Esophagus squamous epithelium (tissue), 5 donors: ENCODE measurements at places on chromosomes 11 and 22.

DNA sequence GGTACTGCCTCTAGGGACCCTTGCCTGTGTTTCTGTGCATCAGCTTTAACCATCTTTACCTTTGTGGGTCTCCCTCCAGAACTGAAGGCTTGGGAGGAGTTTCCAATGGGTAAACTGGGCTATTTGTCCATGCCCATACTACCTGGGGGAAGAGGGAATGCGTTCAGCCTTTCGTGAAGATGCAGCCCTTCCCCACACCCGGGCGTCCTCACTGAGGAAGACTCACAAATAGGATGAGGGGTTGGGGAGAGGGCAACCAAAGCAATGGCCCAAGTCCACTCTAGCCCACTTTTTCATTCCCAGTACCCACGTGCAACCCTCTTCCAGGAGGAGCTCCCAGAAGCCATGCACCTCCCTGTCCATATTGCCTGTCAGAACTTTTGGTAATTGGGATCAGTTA, 61.8 kb upstream of the ADA2 start:
- DNase-seq: no peak

DNA sequence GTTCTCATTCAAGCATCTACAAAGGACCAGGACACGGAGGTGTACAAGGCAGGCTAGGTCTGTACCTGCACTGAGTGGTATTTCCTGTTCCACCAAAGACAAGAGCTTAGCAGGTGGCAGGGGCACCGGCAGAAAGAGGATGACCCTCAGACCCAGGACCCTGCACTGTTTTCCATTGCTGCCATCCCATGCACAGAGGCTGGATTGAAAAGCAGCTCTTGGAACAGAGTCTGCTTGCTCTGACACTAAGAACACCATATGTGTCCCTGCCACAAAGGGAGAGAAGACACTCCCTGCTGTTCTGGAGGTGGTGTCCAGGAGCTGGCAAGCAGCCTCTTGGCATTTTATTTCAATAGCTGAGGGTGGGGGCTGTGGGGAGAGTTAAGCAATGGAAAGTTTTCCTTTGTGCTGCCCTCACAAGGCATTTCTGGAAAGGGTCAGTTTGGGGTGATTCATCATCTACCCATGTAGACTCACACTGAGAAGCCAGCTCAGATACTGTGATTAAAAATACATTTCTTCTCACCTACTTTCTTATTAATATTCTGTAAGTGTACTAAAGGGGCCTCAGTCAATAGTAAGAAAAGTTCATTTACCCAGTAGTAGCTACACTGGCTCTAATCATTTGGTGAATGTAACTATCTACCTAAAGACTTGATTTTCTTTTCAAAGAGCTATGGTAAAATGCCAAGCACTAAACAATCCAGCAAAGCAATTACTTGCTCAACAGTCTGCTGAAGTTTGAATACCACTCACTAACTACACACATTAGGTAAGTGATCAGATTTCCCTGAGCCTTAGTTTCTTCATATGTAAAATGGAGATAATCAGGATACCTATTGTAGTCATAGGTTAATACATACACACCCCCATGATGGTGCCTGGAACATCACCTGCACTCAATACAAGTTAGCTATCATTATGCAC, 55.2 kb downstream of the SLC1A2 start:
- no peak for DNase-seq

GRCh38 chr11:8328848-8329330, 65.2 kb upstream of the LMO1 start:
- no peak for DNase-seq

DNA sequence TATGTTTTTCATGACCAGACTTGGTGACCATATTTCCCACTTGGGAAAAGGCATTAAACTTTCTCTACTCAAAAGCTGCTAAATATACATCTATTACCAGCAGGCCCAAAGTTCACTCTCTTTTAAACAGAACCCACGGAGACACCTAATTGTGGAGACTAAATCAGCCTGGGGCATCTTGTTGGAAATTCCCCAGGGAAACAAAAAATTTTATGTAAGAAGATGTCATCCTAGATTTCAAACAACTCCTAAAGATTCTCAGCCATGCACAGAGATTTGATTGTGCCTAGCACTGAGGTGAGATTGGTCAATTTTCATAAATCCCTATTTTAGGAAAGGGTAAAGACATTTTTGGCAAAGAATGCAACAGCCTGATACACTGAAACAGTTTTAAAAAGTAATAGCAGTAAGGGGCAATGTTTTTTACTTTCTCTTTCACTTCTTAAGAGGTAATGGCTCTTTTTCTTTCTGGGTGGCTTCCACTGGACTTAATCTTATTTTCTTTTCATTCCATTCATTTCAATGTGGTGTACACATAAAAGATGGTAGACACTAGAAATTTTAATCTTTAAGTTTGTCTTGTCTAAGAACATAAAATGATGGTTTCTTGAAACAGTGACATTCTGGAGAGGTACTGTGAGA, 9.6 kb downstream of the OR52N2 start:
- no peak for DNase-seq

- DNase-seq: no peak
Measured at GRCh38 chr22:19974268-19974861, 32.7 kb upstream of the TXNRD2 start.

- no peak for DNase-seq
Measured at GRCh38 chr11:111476366-111476765, 35.8 kb downstream of the BTG4 start.

DNA sequence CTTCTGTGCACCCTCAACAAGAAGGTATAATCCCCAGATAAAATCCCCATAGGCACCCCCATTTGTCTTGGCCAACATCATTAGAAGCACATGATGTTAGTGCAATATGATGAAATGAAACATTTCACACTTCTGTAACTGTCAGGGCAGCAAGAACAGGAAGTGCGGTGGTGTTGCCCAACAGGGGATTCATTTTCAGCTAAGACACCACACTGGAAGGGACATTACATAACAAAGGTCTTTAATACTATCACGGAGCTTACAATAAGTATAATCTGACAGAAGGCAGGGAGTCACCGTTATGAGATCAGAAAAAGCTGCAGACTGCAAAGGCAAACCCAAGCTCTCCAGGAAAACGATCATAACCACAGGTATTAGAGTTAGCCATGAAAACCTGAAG, 2.0 kb downstream of the OR52W1 start:
- DNase-seq: no peak

GRCh38 chr11:69666752-69667536, 8.2 kb downstream of the LTO1 start:
- no peak for DNase-seq

GRCh38 chr11:26017903-26018302, 314.0 kb upstream of the ANO3 start:
- no peak for DNase-seq

- no peak for DNase-seq
Measured at GRCh38 chr11:47377571-47378009, 757 bp downstream of the SPI1 start.

- no peak for DNase-seq
Measured at GRCh38 chr11:74925281-74925680, 23.6 kb downstream of the XRRA1 start.

- no peak for DNase-seq
Measured at GRCh38 chr11:94705419-94705818, 62.7 kb upstream of the AMOTL1 start.

DNA sequence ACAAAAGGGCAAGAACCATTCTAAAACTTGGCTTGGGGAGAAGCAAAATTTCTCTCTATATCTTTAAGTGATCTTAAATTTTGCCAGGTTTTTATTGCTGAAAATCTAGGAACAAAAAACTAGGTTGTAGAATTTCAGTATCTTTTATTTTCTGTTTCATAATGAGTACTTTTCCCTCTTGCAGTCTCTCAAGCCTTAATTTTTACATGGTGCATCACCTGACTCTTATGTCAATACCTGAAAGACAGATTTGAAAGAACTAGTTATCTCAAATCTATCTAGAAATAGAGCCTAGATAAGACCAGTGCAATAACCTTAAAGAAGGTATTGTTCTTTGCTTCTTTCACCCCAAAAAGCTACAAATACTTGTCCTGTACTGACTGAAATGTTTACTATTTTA, 122.1 kb downstream of the TRIM44 start:
- no peak for DNase-seq

- DNase-seq: no peak
Measured at GRCh38 chr11:36313750-36314433, 17.8 kb downstream of the PRR5L start.

GRCh38 chr22:40889116-40889515, 27.2 kb upstream of the DNAJB7 start:
- no peak for DNase-seq

GRCh38 chr11:30424321-30424720, 101.4 kb downstream of the ARL14EP start:
- no peak for DNase-seq

GRCh38 chr11:64437426-64437825, 78.5 kb downstream of the RPS6KA4 start:
- DNase-seq: no peak

DNA sequence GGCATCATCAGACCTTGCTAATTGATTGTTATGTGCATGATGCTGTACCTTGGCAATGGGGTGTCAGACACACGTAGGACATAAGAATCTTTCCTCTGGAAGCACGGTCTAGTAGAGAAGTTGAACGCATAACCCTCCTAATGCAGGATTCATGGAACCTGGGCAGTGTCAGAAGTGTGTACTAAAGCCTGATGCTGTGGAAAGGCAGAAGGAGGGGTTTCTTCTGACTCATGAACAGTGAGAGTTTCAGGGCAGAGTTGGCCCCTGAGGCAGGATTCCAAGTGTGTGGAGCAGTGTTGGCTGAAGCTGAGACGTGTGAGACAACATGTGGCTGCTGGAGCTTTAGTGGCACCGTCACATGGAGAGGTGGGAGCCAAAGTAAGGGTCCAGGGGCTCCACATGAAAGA, 3.5 kb downstream of the PANX1 start:
- DNase-seq: no peak

DNA sequence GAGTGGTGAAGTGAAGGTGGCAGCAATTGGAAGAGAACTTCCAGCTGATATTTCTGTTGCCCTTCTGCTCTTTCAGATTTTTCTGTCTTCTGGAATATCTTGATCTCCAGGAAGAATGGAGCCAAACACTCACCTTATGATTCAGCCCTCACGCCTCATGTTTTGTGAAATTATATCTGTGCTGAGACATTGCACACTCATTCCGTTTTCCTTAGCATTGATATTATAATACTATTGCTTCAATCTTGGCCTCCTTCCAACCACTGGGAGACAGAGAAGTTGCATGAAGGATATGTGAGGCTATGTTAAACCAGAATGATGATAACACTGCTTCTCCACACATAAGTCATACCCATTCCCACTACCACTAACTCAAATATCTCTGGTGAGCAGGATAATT, 177.9 kb downstream of the ETS1 start:
- DNase-seq: no peak

GRCh38 chr11:29319210-29319609, 697.6 kb downstream of the KCNA4 start:
- DNase-seq: no peak

DNA sequence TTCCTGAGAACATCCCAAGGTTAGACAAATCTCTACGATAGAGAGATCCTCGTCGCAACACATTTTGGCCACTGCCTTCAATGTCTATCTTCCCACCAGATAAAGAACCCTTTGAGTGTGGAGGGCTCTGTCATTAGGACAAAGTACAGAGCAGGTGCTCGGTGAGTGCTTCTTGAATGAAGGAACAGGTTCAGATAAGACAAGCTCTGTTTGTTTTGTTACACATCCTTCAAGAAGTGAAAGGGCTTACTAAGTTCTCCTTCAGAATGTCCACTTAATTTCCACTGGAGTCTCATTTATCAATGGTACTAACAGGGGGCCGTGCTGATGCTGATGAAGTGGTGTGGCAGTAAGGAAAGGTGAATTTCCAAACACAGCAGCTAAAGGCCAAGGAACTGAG, 89.4 kb downstream of the SYN3 start:
- no peak for DNase-seq
